ENCODE measurements at places on chromosomes 3 and 15.

DNA sequence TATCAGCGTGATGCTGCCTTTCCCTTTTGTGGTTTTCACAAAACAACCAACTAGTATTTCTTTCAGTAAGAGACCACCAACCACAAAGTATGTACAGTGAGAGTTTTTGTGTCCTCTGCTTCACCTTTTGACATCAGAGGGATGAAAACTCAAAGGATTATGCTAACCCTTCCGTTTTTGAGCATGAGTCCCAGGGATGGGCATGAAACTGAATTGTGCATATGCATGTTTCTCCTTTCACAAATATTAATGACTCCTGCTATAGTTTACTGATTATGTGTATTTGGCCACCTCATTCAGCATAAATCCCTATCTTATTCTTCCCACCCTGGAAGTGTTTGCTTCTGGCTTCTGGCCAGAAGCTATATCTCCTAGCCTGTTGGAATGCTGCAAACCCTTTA, 59.2 kb downstream of the RSRC1 start:
- no peak for DNase-seq

GRCh38 chr3:38634111-38634510, 15.4 kb downstream of the SCN5A start:
- DNase-seq = no peak

- no peak for DNase-seq
These were observed 32.4 kb upstream of the MRPL3 start for GRCh38 chr3:131535131-131535530.

DNA sequence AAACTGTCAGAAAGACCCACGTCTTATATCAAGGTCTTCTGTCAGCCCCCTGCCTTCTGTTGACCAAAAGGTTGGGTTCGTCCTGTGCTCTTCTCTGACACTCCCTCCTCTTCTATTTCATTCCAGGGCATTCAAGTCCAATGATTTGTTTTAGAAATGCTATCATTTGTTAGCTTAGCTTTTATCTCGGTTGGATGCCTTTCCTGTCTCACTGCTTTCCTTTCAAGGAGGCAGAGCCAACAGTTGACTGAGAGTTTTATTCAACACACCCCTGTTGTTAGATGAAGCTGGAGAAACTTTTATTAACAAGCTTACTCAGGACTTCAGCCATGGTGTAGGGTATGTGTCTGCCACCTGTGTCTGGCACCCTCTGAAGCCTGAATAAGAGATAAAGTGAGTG, 112.0 kb upstream of the SLC7A14 start:
- DNase-seq = no peak

GRCh38 chr3:149717391-149718056, 34.8 kb downstream of the COMMD2 start:
- DNase-seq = no peak

- DNase-seq = no peak
These were observed 6.0 kb downstream of the IL1RAP start for GRCh38 chr3:190519886-190520285.

DNA sequence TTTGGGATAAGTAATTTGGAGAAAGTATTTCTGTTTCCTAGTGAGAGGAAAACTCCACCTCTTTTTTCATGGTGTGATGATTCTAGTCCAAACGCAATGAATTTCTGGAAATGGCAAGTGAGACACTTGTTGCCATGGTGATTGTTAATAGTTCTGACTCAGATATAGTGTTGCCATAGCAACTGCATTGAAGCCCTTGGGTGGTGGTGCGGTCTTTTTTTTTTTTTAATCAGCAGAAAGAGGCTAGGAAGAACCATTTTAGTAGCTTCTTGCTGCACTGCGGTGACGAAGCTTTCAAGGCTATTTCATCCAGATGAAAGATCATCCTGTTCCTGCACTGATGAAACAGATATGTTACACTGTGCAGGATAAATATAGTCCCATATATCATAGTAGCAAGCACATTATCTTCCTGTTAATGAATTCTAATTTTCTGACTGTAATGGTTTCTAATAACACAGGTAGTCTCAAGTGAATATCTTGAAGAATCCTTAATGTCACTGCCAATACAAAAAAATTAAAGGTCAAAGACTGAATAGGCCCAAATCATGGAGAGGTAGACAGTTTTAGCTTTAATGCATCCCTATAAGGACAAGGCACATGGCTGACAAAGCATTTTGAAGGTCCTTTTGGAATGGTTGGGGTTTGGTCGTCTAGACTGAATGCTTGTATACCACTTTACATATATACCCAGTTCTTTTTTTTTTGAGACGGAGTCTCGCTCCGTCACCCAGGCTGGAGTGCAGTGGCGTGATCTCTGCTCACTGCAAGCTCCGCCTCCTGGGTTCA, 125.1 kb upstream of the ZBTB20 start:
- no peak for DNase-seq

GRCh38 chr3:63875510-63875909, 11.8 kb downstream of the ATXN7 start:
- DNase-seq = no peak

GRCh38 chr3:72199530-72199929, 414.6 kb upstream of the PROK2 start:
- DNase-seq = no peak

DNA sequence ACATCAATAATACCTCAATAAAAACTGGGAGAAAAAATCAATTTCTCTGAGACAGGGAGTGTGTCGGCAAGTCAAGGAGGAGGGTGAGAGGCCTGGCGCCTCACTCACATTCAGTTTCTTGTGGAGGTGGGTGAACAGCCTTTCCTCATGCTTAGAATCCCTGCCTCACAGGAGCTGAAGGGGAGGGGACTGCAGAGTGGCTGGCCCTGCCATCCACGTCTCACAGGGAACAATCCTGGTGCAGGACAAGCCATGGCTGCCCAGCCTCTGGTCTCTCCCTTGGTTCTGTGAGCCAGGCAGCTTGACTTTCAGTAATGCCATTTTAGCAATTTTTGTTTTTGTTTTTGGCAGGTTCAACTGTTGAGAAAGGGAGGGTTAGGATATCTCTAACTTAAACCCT, 126.5 kb upstream of the HACD2 start:
- DNase-seq = no peak

- DNase-seq = no peak
These were observed at the start of gene GDPGP1 for GRCh38 chr15:90234096-90234988. TSS of gene GDPGP1 (plus strand) at chr15:90234209. CDS start at chr15:90240909, 6,700 bp downstream.

DNA sequence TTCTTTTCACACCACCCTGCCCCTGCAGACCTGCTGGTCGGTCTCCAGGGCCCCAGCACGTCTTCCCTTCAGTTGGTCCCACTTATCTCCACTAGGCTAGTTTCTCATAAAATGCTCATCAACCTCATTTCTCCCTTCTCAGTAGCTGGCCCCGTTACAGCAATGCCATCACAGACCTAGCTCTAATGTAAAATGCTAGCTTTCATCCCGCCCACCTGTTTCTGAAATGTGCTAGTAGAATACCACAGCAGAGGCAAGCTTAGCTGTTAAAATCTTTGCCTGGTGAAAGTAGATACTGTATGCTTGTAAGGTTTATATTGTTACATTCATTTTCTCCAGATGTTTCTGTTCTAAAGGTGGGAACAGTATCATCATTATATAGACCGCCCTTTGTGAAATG, 13.1 kb downstream of the MKRN2OS start:
- no peak for DNase-seq

- no peak for DNase-seq
These were observed 807 bp upstream of the INAFM2 start for GRCh38 chr15:40322531-40323238.

GRCh38 chr15:92323525-92323924, 70.2 kb upstream of the ST8SIA2 start:
- DNase-seq = no peak

GRCh38 chr3:45596290-45596791, 1.8 kb downstream of the LIMD1 start:
- no peak for DNase-seq

DNA sequence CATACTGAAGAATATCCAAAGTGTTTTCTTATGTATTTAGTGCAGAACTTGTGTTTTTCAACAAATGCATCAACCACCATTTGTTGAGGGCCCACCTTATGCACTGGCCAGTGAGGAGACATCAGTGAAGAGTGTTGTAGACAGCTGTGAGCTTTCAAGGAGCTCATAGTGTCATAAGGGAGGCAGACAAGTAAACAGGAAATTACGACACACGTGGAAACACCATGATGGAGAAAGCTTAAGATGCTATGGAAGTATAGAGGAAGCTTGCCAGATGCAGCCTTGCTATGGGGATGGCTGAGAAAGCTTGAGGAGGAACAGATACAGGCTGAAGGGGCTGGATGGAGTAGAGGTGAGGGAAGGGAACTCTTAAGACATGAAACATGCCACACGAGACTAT, 50.8 kb upstream of the PSMD6 start:
- DNase-seq = no peak

GRCh38 chr3:134018850-134019249, 10.9 kb downstream of the SLCO2A1 start:
- DNase-seq = no peak

DNA sequence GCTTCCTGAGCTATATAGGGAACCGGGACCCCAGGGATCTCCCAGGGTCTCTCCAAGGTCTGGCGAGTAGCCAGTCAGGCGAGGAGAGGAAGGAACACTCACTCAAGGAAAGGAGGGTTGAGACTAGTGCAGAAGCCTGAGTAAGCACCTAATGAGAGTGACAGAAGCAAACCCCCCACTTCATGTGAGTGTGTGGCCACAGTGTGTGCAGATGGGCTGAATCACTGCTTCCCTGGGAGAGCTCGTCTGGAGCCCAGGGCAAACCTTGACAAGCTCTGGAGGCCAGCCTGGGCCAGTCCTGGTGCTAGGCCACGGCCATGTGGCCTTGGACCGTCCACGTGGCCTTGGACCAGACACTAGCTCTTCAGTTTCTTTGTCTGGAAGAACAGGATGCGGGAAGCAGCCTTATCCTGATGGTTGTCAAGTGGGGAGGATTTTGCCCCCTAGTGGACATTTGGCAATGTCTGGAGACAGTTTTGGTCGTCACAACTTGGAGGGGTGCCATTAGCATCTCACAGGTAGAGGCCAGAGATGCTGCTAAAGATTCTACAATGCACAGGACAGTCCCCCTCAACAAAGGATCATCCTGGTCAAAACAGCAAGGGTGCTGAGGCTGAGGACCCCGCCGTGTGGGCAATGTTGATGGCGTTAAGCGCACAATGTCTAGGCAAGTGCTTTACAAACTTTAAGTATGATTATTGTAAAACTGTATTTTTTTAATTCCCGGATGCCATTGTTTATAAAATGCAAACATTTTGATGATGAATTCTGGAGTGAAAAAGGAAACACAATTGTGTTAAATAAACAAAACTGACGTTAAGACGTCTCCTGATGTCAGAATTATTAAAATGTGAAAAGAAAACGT, 34.8 kb upstream of the CTSH start:
- DNase-seq = no peak

GRCh38 chr3:151974067-151974466, 100.6 kb downstream of the SUCNR1 start:
- DNase-seq = no peak

DNA sequence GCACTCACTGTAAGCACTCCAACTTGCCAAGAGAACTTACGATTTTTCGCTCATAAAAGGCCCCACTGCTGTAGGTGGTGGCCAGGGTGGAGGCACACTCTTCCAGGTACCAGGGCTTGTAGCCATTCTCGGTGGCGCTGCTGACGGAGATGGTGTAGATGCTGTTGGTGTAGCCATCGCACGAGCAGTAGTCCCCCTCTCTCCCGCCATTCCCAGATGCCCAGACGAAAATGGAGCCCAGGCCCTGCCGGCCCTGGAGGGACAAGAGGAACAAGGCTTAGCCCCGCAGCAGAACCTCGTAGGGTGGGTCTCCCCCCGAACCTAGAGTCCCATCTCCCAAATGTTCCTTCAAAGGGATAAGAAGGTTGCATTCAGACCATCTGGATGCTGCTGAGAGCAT, 96.3 kb downstream of the PCSK6 start:
- no peak for DNase-seq

DNA sequence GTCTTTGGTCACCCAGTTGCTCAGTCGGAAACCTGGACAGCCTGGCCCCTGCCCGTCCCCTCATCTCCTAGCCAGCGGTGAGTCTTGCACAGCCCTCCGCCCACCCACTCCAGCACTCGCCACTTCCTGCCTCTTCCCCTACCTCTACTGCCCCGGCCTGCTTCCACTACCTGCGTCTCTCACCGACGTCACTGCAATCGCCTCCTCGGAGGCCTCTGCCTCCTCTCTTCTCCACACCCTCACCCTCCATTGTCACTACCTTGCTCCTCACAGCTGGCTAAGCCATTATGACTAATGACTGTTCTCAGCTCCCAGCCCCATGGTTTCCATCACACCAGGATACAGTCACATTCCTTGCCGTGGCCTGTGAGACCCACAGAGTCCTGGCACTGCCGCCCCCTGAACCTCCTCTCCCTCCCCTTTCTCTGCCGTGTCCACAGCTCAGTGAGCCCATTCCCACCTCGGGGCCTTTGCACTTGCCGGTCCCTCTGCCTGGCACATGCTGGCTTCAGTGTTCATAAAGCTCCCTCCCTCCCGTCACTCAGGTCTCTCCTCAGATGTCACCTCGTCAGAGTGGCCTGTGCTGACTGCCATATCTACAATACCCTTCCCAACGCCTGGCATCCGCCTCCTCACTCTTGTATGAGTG, 104.8 kb downstream of the FBLN2 start:
- DNase-seq = no peak

- DNase-seq = no peak
These were observed 1.0 kb downstream of the UBE2E1 start for GRCh38 chr3:23806534-23807423.

DNA sequence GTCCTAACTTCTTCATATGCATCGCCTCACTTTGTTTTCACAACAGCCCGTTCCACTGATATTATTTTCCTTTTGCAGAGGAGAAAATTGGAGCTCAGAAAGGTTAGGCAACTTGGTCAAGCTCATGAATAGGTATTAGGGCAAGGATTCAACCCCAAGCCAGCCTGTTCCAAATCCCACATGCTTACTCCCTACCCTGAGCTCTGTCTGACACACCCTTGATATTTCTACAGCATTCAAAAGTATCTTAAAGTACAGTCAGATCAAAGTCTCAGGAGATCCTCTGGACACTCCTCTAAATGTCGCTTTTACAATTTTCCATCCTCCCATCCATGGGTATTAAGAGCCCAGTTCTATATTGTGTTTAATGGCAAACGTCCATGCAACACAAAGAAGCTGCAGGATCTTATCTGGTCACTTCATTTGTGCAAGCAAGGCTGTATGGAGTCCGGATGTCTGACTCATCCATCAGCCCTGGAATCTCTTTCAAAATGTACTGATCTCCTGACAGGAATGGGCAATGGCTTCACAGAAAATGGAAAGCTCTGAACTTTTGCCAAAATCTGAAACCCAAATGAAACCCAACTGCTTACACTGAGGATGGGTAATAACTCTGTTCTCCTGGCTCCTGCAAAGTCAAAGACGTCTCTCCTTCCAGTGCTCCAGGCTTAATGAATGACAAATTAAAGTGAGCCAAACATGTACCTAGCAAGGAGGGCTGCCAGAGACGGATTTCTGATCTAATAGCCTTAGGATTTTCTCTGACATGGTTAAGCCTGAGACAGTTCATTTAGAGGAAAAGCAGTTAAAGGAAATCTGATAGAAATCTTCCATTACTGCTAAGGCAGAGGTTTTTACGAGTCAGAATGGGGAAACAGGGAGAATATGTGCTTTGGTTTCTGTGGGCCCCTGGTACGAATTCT, 230.9 kb upstream of the RORA start:
- DNase-seq = no peak

- no peak for DNase-seq
These were observed 277.5 kb downstream of the TIGIT start for GRCh38 chr3:114571363-114571762.
